ENCODE measurements at places on chromosomes 5 and 9. TPM values are rescaled to one million over a fixed set of nuclear protein-coding genes. Genes with fewer than 3 reads are reported as not detected.

- no peak overlapping the region for H3K4me3 ChIP-seq
- H3K27ac ChIP-seq = no peak overlapping the region
- H3K27me3 ChIP-seq = no peaks in the 10 kb centered on the region
- H3K36me3 ChIP-seq = no peaks in the 10 kb centered on the region
- H3K4me1 ChIP-seq = no peaks in the 10 kb centered on the region
These were observed 65.1 kb downstream of the GRIA1 start for GRCh38 chr5:153555420-153556114.

- H3K4me1 ChIP-seq = no peaks in the 10 kb centered on the region
- no peaks in the 10 kb centered on the region for H3K27me3 ChIP-seq
- no peak within 1 kb of the TSS for H3K4me3 ChIP-seq
- no peak within 1 kb of the TSS for H3K27ac ChIP-seq
- no peaks in the 10 kb centered on the region for H3K36me3 ChIP-seq
These were observed at the start of gene ATP10B for GRCh38 chr5:160852049-160852448. Gene ATP10B (minus strand): TSS chr5:160852211. CDS start chr5:160688074, 164,137 bp downstream.

- H3K4me1 ChIP-seq = no peaks in the 10 kb centered on the region
- no peak for DNase-seq
- H3K4me3 ChIP-seq = no peak overlapping the region
- H3K27me3 ChIP-seq = no peaks in the 10 kb centered on the region
- H3K36me3 ChIP-seq = no peaks in the 10 kb centered on the region
- H3K27ac ChIP-seq = no peak overlapping the region
These were observed 189.7 kb upstream of the SGCD start for GRCh38 chr5:156137071-156137869.

DNA sequence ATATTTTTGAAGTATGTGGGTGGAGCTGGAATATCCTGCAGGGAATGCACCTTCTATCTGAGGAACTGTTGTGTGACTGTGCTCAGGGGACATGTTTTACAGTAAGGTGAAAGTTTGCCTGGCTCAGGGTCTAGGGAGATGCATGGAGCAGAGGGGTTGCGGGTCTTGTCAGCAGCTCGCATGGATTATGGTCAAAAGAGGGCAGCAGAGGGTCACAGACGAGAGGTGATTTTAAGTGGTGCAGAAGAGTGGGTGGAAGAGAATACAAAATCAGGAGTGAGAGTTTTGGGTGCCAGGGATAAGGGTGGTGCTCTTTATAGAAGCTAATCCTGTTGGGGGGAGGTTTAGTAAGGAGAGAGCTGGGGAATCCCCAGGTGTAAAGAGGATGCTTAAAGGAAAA is 53.5 kb upstream of the GRIN3A start:
- H3K36me3 ChIP-seq = no peaks in the 10 kb centered on the region
- no peaks in the 10 kb centered on the region for H3K4me1 ChIP-seq
- no peak overlapping the region for H3K4me3 ChIP-seq
- no peak overlapping the region for H3K27ac ChIP-seq
- no peaks in the 10 kb centered on the region for H3K27me3 ChIP-seq
- DNase-seq = no peak

DNA sequence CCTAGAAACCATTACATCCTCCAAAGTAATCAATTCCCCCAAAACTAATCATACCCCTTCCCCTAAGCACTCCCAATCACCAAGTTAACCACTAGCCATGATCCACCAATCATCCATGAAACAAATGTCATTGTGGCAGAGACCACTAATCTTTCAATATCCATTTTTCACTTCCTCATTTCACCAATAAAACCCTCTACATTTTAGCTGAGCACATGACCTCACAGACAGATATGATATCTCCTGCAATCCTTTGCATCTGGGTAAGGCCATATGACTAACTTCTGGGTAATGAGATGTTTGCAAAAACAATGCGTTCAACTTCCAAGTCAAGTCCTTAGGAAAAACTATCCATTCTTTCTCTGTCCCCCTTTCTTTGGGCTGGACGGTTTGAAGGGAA is 20.7 kb downstream of the OR2S2 start:
- H3K27ac ChIP-seq = no peak overlapping the region
- no peak overlapping the region for H3K4me3 ChIP-seq
- H3K4me1 ChIP-seq = peaks cover 34% of the 10 kb centered on the region
- H3K36me3 ChIP-seq = no peaks in the 10 kb centered on the region
- no peaks in the 10 kb centered on the region for H3K27me3 ChIP-seq
- DNase-seq = no peak

GRCh38 chr9:87184956-87185642 is 237.8 kb upstream of the GAS1 start:
- H3K4me1 ChIP-seq = no peaks in the 10 kb centered on the region
- no peak overlapping the region for H3K27ac ChIP-seq
- no peak for DNase-seq
- no peaks in the 10 kb centered on the region for H3K27me3 ChIP-seq

GRCh38 chr5:4661326-4661725 is 478.8 kb upstream of the ADAMTS16 start:
- no peaks in the 10 kb centered on the region for H3K27me3 ChIP-seq
- H3K4me1 ChIP-seq = no peaks in the 10 kb centered on the region
- DNase-seq = no peak

DNA sequence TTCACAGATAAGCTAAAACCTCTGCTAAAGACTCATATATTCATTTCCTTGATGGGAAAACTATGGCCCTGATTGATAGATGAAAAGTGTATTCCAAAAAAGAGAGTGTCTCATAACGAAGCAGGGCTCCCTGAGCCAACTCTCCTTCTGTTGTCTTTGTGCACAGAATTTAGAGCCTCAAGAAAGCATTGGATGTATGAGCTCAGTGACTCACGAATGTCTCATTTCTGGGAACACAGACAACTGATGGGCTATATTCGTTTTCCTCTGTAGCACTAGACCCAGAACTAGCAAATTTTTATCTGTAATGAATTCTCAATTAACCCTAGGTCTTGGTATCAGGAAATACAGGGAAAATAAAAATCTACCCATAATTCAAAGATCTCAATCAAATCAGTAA is 88.4 kb downstream of the LMNB1 start:
- peaks cover 7% of the 10 kb centered on the region for H3K4me1 ChIP-seq
- H3K27me3 ChIP-seq = no peaks in the 10 kb centered on the region
- peaks cover 7% of the 10 kb centered on the region for H3K36me3 ChIP-seq
- H3K27ac ChIP-seq = no peak overlapping the region

DNA sequence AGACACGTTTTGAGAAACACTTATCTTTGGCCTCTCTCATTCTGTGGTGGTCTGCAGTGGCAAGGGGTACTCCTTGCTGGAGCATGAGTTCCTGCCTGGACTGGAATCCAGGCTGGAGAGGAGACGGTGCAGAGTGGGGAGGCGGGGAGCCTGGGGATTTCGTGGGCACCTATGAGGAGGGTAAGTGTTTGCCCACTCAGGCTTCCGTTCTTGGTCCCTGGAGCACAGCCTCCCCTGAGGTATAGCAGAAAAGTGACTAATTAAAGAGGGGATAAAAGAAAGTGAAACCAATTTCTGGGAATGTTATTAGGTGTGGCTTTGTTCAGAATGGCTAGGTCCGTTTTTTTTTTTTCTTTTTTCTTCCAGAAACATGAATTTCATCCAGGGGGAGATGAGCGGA is 90.8 kb downstream of the ARHGAP26 start:
- no peak for DNase-seq
- no peak overlapping the region for H3K27ac ChIP-seq
- H3K4me3 ChIP-seq = no peak overlapping the region
- H3K36me3 ChIP-seq = no peaks in the 10 kb centered on the region
- H3K27me3 ChIP-seq = no peaks in the 10 kb centered on the region

- DNase-seq = no peak
- H3K4me3 ChIP-seq = no peak overlapping the region
- peaks cover 73% of the 10 kb centered on the region for H3K27me3 ChIP-seq
- no peak overlapping the region for H3K27ac ChIP-seq
- H3K4me1 ChIP-seq = no peaks in the 10 kb centered on the region
These were observed 49.2 kb downstream of the EBF1 start for GRCh38 chr5:159050316-159051143.

GRCh38 chr5:107675201-107675600 is 4.5 kb upstream of the EFNA5 start:
- H3K4me1 ChIP-seq = peaks cover 26% of the 10 kb centered on the region
- H3K27me3 ChIP-seq = peaks cover 57% of the 10 kb centered on the region
- no peaks in the 10 kb centered on the region for H3K36me3 ChIP-seq

DNA sequence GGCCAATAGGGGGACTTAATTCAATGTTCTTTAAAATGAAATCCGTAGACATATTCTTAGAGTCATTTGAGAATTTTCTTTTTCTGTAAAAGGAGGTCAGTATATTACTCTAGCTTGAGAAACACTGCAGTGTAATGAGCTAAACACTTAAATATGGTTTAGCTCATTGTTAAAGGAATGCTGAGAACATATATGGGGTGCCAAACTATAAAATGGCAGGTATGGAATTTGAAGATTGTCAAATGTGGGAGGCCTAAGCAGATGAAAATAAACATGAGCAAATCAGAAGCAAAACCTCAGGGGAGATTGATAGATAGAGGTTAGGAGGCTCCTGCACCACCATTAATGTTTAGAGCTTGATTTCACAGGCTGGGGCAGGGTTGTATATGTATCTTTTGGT is 57.9 kb downstream of the STX17 start:
- DNase-seq = no peak
- H3K4me1 ChIP-seq = no peaks in the 10 kb centered on the region
- peaks cover 40% of the 10 kb centered on the region for H3K36me3 ChIP-seq
- no peaks in the 10 kb centered on the region for H3K27me3 ChIP-seq
- no peak overlapping the region for H3K4me3 ChIP-seq

DNA sequence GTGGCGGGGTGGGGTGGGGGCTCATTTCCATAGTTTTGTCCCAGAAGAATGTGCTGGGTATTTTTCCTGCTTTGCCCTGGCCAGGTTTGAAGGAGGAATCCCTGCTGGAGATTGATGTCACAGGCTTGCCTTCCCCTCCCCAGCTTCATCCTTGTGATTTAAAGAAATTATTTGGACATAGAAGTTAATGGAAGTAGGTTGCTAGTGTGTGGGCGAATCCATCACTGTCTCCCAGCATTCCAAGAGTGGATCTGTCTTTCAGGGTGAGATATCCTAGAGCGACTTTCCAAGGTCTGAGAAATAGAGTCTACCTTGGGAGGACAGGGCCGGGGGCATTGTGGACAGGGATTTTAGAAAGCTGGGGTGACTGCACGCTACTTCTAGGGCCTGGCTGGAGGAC is 64.9 kb upstream of the HSPA9 start:
- no peak overlapping the region for H3K27ac ChIP-seq
- DNase-seq = no peak
- no peak overlapping the region for H3K4me3 ChIP-seq
- no peaks in the 10 kb centered on the region for H3K4me1 ChIP-seq
- no peaks in the 10 kb centered on the region for H3K36me3 ChIP-seq
- H3K27me3 ChIP-seq = peaks cover 61% of the 10 kb centered on the region

GRCh38 chr9:81814794-81815464 is 113.3 kb upstream of the SPATA31D4 start:
- peaks cover 14% of the 10 kb centered on the region for H3K4me1 ChIP-seq
- H3K4me3 ChIP-seq = no peak overlapping the region
- no peaks in the 10 kb centered on the region for H3K36me3 ChIP-seq
- H3K27me3 ChIP-seq = no peaks in the 10 kb centered on the region
- no peak for DNase-seq

DNA sequence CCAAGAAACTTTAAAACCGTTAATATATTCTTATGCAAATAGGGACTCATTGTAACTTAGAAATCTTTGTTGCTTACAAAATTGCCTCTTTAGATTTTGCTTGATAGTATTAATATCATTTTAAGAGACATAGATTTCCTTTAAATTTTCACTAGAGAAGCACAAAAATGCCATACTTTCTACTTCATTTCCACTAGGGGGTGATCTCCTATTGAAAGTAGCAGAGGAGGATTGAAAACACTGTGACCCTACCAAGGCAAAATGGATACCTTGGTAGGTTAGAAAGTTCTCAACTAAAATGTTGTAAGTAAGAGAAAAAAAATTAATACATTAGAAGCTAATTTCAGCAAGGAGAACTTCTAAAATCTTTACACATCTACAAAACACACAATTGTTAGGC is 204.9 kb downstream of the CHSY3 start:
- H3K27me3 ChIP-seq = peaks cover 2% of the 10 kb centered on the region
- H3K4me3 ChIP-seq = no peak overlapping the region
- no peaks in the 10 kb centered on the region for H3K36me3 ChIP-seq
- H3K27ac ChIP-seq = no peak overlapping the region
- DNase-seq = no peak
- H3K4me1 ChIP-seq = no peaks in the 10 kb centered on the region

- H3K27ac ChIP-seq = no peak overlapping the region
- no peak overlapping the region for H3K4me3 ChIP-seq
- DNase-seq = no peak
- peaks cover 3% of the 10 kb centered on the region for H3K4me1 ChIP-seq
These were observed 3.8 kb downstream of the FGF10 start for GRCh38 chr5:44385291-44385900.

DNA sequence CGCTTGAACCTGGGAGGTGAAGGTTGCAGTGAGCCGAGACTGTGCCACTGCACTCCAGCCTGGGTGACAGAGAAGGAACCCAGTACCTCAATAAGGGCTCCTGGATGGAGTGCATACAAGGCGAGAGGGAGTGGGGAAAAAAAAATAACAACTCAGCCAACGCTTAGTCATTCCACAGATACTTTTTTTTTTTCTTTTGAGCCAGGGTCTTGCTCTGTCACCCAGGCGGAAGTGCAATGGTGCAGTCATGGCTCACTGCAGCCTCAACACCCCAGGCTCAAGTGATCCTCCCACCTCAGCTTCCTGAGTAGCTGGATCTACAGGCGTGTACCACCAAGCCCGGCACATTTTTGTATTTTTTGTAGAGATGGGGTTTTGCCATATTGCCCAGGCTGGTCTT is 59.5 kb upstream of the GGTA1 start:
- no peak overlapping the region for H3K4me3 ChIP-seq
- no peak for DNase-seq
- H3K4me1 ChIP-seq = peaks cover 14% of the 10 kb centered on the region
- no peaks in the 10 kb centered on the region for H3K36me3 ChIP-seq

GRCh38 chr5:82165740-82166530 is 112.2 kb downstream of the RPS23 start:
- H3K36me3 ChIP-seq = no peaks in the 10 kb centered on the region
- H3K27me3 ChIP-seq = no peaks in the 10 kb centered on the region
- no peaks in the 10 kb centered on the region for H3K4me1 ChIP-seq
- no peak overlapping the region for H3K27ac ChIP-seq
- H3K4me3 ChIP-seq = no peak overlapping the region

- H3K4me1 ChIP-seq = no peaks in the 10 kb centered on the region
- no peak for DNase-seq
- H3K4me3 ChIP-seq = no peak overlapping the region
- no peaks in the 10 kb centered on the region for H3K27me3 ChIP-seq
- H3K27ac ChIP-seq = no peak overlapping the region
These were observed 427.0 kb downstream of the SEMA5A start for GRCh38 chr5:9118852-9119251.

APBA1 gene
- total RNA-seq = 7.8 TPM

JAK2 gene
- 30.0 TPM for total RNA-seq

SLC6A18 gene
- total RNA-seq = not detected

SLC4A9 gene
- 0.78 TPM for total RNA-seq

IL3 gene
- total RNA-seq = 1.4 TPM

OGN gene
- total RNA-seq = not detected

ADAMTS2 gene
- not detected for total RNA-seq

TMC1 gene
- 0.28 TPM for total RNA-seq

RLN1 gene
- 2.0 TPM for total RNA-seq

ACTBL2 gene
- total RNA-seq = not detected

ANKRD20A1 gene
- 3.0 TPM for total RNA-seq

CLIC3 gene
- total RNA-seq = 4.9 TPM

PCDHGA11 gene
- total RNA-seq = not detected
